SHP77 treated with DMSO at 0.1 percent for 48 hours (cell line): ENCODE measurements at places on chromosomes 5 and 9.

- DNase-seq, result no peak
Measured at GRCh38 chr9:14323985-14324650, 10.2 kb upstream of the NFIB start.

GRCh38 chr5:141503681-141504080, 14.8 kb downstream of the PCDHGC5 start:
- DNase-seq, result no peak

DNA sequence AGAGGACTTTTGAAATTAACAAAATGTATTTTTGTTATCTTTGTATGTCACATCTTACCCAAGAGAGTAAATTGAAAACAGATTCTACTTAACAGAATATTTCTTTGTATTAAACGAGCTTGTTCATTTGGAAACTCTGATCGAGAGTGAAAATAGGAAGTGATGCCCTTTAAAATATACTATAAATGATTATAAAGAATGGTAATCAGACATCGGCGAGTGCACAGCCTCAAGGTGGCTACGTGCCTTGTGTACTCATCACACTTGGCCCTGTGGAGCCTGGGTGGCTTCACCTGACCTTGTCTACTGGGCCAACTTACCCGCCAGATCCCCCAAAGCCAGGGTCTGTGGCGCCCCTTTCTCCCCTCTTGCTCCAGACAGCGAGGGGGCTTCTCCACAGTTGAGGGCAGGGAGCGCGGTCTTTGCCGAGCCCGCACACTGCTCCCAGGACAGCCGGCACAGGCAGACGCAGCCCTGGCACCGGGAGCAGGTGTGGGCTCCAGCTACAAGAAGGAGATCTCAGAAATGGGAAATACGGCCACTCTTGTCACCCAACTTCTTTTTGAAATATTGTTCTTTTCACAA, 243.2 kb downstream of the CEMIP2 start:
- no peak for DNase-seq

DNA sequence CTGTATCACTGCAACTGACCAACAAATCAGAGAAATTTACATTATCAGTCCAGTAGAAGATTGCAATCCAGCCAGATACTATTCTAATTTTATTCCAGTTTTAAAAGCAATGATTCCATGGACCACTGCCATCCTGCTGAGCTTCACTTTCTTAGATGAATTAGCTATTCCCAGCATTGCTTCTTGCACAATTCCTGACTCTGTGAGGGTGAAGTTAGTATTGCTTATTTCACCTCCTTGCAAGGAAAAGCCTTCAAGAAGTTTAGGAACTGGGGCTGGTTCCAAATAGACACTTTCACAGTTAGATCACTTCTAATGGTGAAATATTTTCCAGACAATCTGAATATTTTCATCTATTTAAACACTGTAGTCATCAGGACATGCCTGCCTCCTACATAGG, 338.6 kb upstream of the TNC start:
- DNase-seq, result no peak

DNA sequence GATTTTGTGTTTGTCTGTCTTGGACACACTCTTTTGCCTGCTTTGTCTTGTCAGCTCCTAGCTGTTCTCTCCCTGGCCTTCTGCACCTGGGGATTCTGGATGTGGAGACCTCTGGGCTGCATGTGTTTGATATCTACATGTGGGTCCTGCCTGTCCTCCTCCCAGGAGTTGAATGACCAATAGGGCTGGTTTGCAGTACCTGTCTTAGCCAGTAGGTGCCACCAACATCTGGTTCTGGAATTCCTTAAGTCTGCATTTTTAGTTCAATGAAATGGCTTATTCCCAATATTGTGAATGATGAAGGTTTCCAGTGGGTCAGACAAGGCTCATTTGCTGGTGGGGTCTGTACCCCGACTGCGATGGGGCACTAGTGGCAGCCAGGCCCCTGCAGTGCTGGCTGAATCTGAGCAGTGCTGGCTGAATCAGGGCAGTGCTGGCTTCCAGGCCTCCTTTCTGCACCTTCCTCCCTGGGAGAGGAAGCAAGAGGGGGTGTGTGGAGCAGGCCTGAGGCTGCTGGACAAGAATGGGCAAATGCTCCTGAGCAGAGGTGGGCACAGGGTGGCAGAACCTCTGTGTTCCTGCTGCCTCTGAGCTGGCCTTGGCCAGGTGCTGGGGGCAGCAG, 73.3 kb downstream of the RXRA start:
- no peak for DNase-seq

DNA sequence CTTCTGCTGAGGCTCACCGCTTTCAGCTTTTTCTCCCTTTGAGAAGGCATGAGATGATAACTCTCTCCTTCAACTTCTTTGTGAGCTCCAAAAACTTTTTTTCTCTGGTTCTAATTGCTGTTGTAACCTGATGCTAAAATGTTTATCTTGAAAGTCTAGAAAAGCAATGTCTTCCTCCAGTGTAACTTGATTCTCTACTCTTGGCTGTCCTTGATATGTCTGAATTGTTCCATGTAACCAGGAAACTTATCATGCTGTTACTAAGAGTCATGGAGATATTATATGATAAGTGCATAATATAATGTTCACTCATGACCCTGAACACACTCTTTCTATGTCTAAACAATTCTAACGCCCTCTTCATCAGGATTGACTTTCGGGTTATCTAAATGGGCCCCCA, 128.0 kb upstream of the ABCA1 start:
- DNase-seq, result no peak

DNA sequence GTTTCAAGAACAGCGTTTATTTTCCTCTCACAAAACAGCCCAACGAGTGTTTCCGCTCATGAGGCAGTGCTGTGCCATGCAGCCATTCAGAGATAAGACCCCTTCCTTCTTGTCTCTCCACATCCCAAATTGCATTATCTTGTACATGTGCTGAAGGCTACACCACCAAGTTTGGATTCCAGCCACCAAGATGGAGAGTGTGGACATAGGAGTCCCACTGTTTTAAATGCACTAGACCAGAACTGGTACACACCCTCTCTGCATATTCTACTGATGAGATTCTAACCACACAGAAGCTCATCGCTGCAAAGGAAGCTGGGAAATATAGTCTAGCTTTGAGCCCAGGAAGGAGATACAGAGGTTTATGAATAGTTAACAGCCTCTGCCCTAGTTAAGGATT, 509.4 kb downstream of the NFIB start:
- no peak for DNase-seq
